T-helper 17 cell (primary cell): ENCODE measurements at places on chromosomes 13 and 19.

- no peak for DNase-seq
These were observed 14.2 kb upstream of the ZNF91 start for GRCh38 chr19:23409392-23410048.

DNA sequence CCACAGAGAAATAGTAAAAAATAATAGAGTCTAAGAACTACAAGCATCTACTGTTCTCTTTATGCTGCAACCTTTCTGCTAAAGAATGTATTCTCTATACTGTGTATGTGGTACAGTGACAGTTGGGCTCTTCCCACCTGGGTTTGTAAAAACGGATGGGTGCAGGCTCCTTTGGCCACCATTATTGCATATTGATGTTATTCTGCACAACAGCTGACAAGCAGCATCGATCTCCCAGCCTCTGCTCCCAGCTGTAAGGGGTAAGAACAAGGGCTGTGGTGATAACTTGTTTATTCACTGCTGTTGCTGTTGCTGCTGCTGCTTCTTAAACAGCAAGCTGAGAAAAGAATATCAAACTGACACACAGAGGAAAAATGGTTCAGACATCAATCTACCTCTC is 56.1 kb downstream of the KCNRG start:
- DNase-seq = no peak

DNA sequence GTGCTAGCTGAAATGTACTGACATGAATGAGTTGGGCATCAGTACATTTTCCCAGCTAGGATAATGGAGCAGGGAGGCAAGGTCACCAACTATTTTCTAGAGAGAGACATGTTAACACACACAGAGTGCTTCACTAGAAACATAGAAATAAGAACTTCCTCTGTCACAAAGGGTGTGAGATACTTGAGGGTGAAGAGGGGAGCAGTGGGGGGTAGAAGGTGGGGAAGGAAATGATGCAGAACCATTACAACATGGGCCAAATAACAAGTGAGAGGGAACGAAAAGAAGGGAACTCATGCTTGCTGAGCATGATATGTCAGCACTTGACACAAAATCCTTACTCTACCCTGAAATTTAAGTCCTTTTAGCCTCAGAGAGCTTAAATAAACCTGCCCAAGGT is 87.8 kb upstream of the RFC3 start:
- no peak for DNase-seq

DNA sequence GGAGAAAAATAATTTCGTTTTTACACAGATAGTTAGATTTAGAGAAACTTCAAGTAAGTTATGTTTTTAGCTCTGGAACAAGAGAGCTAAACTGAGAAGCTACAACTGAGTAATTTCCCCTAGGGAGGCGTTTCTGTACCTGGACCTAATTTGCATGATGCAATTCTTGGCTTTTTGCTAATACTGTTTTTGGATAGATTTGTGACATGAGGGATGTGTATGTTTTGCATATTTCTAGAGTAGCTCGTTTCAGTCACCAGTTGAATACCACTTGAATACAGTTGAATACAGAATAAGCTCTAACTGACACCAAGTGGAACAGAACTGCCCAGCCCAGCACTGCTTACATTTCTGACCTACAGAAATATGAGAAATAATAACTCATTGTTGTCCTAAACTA is 1227.9 kb upstream of the SPRY2 start:
- DNase-seq = no peak

- DNase-seq = no peak
These were observed 2.9 kb downstream of the KLK1 start for GRCh38 chr19:50820549-50821247.

GRCh38 chr13:83498045-83498444 is 384.2 kb downstream of the SLITRK1 start:
- no peak for DNase-seq
